Activated CD8-positive, alpha-beta memory T cell treated with anti-CD3 and anti-CD28 coated beads, Interleukin-2, amount 10 ng/mL, durations not matched to agents 7 days and 5 days (primary cell): ENCODE measurements at places on chromosomes 12 and 14. TPM values are rescaled to one million over a fixed set of nuclear protein-coding genes. Genes with fewer than 3 reads are reported as not detected.

- no peaks in the 10 kb centered on the region for H3K4me1 ChIP-seq
- H3K36me3 ChIP-seq, result no peaks in the 10 kb centered on the region
- DNase-seq, result no peak
- H3K27ac ChIP-seq, result no peak overlapping the region
Observed at GRCh38 chr12:130705178-130705822, 10.8 kb downstream of the RIMBP2 start.

- no peak overlapping the region for H3K27ac ChIP-seq
- no peaks in the 10 kb centered on the region for H3K36me3 ChIP-seq
- no peak for DNase-seq
Observed at GRCh38 chr14:104609666-104610065, 5.1 kb upstream of the TMEM179 start.

- no peak overlapping the region for H3K27ac ChIP-seq
- no peak overlapping the region for H3K4me3 ChIP-seq
- DNase-seq, result peak; percentile 50
- no peaks in the 10 kb centered on the region for H3K27me3 ChIP-seq
- peaks cover 13% of the 10 kb centered on the region for H3K4me1 ChIP-seq
Observed at GRCh38 chr12:122064025-122064777, 14.4 kb upstream of the MLXIP start.

The WASHC3 gene
- 36.8 TPM for total RNA-seq

- no peaks in the 10 kb centered on the region for H3K27me3 ChIP-seq
- no peak for DNase-seq
- H3K27ac ChIP-seq, result no peak overlapping the region
- H3K36me3 ChIP-seq, result peaks cover 3% of the 10 kb centered on the region
- H3K4me3 ChIP-seq, result no peak overlapping the region
Observed at GRCh38 chr12:130827432-130827831, 11.6 kb downstream of the STX2 start.

The TIMELESS gene
- total RNA-seq, result 65.8 TPM

- H3K4me3 ChIP-seq, result no peak overlapping the region
- no peaks in the 10 kb centered on the region for H3K36me3 ChIP-seq
- H3K27me3 ChIP-seq, result peaks cover 5% of the 10 kb centered on the region
- H3K27ac ChIP-seq, result no peak overlapping the region
Observed at GRCh38 chr14:89146274-89146673, 270.8 kb downstream of the FOXN3 start.

The CCNT1 gene
- 51.4 TPM for total RNA-seq
